ENCODE measurements at places on chromosomes 12 and 14. TPM values are rescaled to one million over a fixed set of nuclear protein-coding genes. Genes with fewer than 3 reads are reported as not detected.

The DAO gene
- total RNA-seq: not detected

The PRIMA1 gene
- not detected for total RNA-seq

The PLEKHG7 gene
- not detected for total RNA-seq

The TECPR2 gene
- total RNA-seq: 5.6 TPM

The C1QL4 gene
- not detected for total RNA-seq

The SOS2 gene
- total RNA-seq: 11.2 TPM

The REP15 gene
- total RNA-seq: 0.37 TPM

The INHBC gene
- not detected for total RNA-seq

The IFNG-AS1 gene
- total RNA-seq: 0.95 TPM

The TMBIM6 gene
- 438 TPM for total RNA-seq

DNA sequence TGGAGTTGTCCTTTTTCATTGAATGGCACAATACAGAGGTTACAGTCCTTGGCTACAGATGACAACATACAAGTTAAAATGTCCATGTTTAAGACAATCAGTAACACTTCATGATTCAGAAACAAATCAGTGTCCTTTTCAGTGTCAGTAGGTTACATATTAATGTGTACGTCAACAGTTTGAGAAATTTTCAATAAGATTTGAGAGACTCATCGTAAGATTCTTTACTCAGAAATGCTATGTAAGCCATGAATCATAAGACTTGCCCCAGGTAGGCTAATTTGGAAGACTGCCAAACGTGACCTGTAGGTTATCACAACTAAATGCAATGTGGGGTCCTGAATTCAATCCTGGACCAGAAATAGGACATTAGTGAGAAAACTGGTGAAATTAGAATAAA is 3.5 kb downstream of the RDH12 start:
- DNase-seq: no peak

GRCh38 chr14:96627811-96628775 is 125.9 kb downstream of the PAPOLA start:
- DNase-seq: no peak

DNA sequence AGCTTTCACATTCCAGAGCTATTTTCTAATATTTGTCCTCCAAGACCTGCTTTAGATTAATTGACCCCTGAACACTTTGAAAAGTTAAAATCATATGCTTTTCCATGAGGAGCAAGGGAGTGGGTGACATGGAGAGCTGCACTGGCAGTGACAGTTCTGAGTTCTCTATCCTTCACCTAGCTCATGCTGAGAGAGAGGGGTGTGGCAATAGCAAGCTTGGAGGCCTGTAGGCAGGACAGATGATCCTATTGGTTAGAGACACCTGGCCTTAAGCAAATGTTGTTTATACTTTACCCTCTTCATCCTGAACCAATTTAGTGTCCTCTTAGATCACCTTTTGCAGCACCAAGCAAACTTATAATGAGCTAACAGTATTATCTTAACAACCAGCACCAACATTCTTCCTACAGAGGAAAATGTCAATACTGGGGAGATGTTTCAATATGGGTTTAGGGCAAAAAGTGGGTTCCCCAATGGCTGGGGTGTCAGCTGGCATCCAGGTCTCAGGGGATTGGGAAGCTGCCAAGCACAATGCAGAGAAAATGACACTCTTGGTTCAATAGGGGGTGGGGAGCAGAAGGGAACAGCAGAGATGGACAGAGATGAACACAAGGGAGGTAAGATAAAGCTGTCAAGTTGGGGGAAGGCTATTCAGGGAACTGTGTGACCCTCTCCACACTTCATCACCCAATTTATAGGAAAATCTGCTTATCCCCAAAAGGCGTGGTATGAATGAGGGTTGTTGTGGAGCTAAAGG is 37.0 kb upstream of the PPM1H start:
- DNase-seq: no peak

- no peak for DNase-seq
These were observed 42.5 kb downstream of the PKP2 start for GRCh38 chr12:32854097-32854496.

- DNase-seq: no peak
These were observed 14.4 kb downstream of the SPRYD3 start for GRCh38 chr12:53064613-53065436.

DNA sequence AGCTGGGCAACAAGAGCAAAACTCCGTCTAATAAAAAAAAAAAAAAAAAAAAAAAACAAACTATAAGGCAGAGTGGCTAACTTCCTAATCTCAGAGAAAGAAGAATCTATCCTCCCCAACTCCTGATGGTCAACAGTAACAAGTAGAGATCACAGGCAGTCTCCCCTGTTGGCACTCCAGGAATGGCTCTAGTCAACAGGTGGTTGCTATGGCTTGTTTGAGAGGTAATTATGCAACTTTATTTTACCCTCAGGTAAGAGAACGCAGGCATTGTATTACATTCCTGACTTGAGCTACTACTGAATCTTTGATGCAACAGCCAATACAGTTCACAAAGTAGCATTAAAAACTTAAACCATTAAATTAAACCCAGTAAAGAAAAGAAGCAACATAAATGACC is 180.3 kb downstream of the DICER1 start:
- no peak for DNase-seq

- no peak for DNase-seq
These were observed 8.6 kb downstream of the ATP2A2 start for GRCh38 chr12:110289711-110290078.

DNA sequence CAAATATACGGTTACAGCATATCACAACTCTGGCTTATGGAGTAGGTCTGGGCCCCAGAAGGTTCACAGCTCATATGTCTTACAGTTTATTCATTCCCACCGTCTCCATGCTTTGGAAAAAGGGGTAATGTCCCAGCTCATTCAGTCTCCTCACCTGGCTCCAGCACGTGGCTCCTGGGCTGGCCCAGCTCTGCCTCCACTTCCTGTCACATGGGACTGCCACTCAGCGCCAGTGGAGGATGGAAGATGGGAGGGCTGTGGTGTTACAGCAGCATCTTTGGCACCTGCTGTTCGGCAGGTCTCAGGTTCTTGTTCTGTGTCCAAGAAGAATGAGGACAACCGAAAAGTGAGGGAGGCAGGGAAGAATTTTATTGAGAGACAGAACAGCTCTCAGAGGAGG is 216.3 kb upstream of the ATXN7L3B start:
- no peak for DNase-seq

GRCh38 chr12:62731055-62731820 is 203.7 kb downstream of the PPM1H start:
- no peak for DNase-seq

- DNase-seq: no peak
These were observed 9.9 kb upstream of the FICD start for GRCh38 chr12:108505129-108505528.

GRCh38 chr12:73659802-73660201 is 877.8 kb upstream of the ATXN7L3B start:
- no peak for DNase-seq

GRCh38 chr12:66103016-66103913 is 27.3 kb downstream of the LLPH start:
- no peak for DNase-seq

- no peak for DNase-seq
These were observed 206.5 kb upstream of the EEA1 start for GRCh38 chr12:93135286-93136239.

- no peak for DNase-seq
These were observed 492.2 kb upstream of the CCDC196 start for GRCh38 chr14:65993996-65994395.

DNA sequence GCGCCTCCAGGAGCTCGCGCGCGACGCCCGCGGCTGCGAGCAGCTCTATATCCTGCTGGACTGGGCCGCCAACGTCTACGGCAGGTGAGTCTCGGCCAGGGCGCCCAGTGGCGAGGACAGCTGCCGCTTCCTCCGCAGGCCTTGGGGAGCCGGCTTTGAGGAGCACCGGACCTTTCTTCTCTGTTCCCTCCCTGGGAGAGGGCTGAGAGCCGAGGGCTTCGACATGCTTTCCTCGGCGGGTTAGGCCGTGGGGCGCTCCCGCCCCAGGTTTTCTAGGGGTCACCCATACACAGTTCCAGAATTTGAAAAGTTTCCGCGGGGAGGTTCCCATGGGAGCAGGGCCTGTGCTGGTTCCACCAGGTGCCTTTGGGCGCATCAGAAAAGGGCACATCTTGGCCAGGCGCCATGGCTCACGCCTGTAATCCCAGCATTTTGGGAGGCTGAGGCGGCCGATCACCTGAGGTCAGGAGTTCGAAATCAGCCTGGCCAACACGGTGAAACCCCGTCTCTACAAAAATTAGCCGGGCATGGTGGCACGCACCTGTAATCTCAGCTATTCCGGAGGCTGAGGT is 8.2 kb downstream of the EXOC3L4 start:
- DNase-seq: no peak

GRCh38 chr12:11879306-11879705 is 191.4 kb upstream of the BCL2L14 start:
- no peak for DNase-seq

- no peak for DNase-seq
These were observed 458.8 kb downstream of the TMEM117 start for GRCh38 chr12:44294649-44295048.

DNA sequence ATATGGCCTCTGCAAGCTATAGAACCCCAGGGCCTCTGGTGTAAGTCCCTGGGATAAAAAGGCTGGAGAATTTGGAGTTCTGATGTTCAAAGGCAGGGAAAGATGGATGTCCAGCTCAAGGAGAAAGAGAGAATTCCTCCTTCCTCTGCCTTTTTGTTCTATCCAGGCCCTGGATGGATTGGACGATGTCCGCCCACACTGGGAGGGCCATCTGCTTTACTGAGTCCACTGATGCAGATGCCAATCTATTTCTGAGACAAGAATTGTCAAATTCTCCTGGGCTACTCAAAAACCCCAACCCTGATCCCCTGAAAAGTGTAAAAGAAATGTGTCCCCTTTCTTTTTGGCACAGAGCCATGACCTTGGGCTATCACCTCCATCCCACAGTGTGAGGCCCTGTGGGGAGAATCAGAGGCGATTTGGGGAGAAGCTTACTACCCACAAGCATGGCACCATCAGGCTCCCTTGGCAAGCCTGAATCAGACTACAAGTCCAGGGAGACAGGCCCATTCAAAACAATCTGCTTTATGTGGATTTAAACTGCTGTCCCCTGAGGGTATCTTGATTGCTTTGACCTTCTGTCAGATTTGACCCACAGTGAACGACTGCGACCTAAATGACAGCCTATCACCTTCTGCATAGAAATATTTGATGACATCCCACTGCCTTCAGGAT is 334.0 kb downstream of the NUAK1 start:
- no peak for DNase-seq

DNA sequence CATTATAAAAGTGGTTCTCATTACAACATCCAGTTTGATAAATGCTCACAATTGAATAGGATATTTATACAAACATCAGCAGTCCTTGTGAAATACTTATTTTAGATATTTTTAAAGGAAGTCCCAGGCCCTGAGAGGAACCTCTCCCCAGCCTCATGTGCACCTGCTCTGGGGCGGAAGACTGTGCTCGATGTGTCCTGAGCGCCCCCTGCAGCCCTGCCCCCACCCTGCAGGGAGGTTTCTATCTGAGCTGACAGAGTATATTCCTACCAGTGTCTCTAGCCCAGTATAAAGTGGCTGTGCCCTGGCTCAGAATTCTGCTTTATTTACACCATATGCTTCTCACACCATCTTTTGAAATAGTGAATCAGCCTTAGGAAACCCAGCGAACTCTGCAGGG is 1349.1 kb downstream of the TMEM121 start:
- DNase-seq: no peak

GRCh38 chr14:33996462-33996861 is 45.6 kb upstream of the EGLN3 start:
- DNase-seq: no peak

DNA sequence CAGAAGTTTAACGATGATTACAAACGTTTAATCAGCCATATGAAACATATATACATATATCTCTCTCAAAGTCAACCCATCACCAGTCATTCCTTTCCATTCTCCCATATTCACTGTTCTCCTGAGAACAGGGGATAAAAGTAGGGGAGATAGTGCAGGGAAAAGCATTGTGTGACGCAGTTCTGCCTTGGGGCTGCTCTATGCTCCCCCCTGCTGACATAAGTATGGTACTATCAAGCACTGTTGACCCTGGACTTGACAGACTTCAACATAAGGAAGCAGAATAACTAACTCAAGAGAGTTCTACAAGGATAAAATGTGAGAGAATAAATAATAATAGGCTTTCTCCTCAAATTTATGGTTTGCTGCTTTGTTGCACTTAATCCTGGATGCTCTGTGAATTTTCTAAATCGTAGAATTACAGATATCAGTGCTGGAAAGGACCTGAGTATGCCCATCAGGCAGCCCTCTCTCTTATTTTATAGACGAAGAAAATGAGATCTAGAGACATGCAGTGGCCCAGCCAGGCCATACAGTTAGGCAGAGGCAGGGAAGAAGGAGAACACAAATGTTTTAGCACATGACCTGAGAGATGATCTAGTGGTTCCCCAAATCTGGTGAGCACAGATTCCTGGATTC is 87.2 kb downstream of the SCN8A start:
- peak; percentile 5 for DNase-seq

- no peak for DNase-seq
These were observed 18.3 kb upstream of the TXNRD1 start for GRCh38 chr12:104197264-104197663.

GRCh38 chr12:68267892-68268396 is 14.5 kb upstream of the IL22 start:
- no peak for DNase-seq

GRCh38 chr12:94763462-94763861 is 113.1 kb upstream of the TMCC3 start:
- DNase-seq: no peak

GRCh38 chr12:48175613-48176416 is 7.6 kb upstream of the CCDC184 start:
- no peak for DNase-seq

- DNase-seq: no peak
These were observed 201.6 kb downstream of the PAX9 start for GRCh38 chr14:36863271-36863670.

DNA sequence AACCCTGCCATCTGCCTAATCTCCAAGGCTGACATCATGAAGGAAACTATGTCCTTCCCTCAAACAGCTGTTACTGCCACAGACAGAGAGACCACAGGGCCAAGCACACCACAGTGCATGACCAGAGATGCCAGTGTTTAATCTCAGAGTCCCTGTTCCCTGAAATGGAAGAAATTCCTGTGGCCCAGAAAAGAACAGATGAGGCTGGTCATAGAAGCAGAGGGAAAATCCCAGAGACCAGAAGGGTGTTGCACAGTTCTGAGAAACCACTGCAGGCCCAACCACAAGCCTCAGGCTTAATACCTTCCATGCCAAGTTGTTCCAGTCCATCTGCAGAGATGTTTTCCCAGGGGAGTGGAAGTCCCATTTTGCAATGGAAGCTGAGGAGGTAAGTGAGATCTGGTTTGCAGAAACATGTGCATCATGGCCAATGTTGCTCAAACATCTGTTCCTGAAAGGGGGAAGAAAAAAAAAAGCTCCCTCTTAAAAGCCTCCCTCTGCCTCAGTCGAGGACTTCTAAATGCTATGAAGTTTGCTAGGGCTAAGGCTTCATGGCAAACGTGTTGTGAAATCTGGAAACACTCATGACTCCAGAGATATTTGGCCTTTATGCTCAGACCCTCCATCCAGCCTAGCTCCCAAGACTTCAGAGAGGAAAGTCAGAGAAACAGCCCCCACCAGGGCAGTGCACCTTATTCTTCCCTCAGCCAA is 98.6 kb downstream of the SCARB1 start:
- no peak for DNase-seq

Data from activated T-cell treated with anti-CD3 and anti-CD28 coated beads, Interleukin-2, amount 50 U/mL, for 4 hours (primary cell).